ENCODE measurements at places on chromosomes 7 and 10. TPM values are rescaled to one million over a fixed set of nuclear protein-coding genes. Genes with fewer than 3 reads are reported as not detected.

Gene TAS2R41
- total RNA-seq, result not detected

Gene CAV2
- total RNA-seq, result 112 TPM

Gene C10orf67
- total RNA-seq, result 0.09 TPM

Gene PAX4
- not detected for total RNA-seq

Gene ITIH5
- total RNA-seq, result not detected

Gene ABCC2
- total RNA-seq, result 191 TPM

Gene KCND2
- total RNA-seq, result 0.03 TPM

Gene GATA3
- 0.12 TPM for total RNA-seq

Gene MYH16
- not detected for total RNA-seq

Gene C7orf57
- total RNA-seq, result 0.12 TPM

Gene CTTNBP2
- 0.94 TPM for total RNA-seq

Gene LLCFC1
- total RNA-seq, result not detected

Gene EPO
- not detected for total RNA-seq

Gene CNPY1
- not detected for total RNA-seq

Gene ABCA13
- not detected for total RNA-seq

Gene TAS2R60
- not detected for total RNA-seq

Gene DRGX
- total RNA-seq, result not detected

Gene RBAK
- 11.3 TPM for total RNA-seq

Gene CRHR2
- total RNA-seq, result not detected

Gene AOAH
- 0.10 TPM for total RNA-seq

Gene CALCR
- total RNA-seq, result 0.17 TPM

Gene FAM25G
- total RNA-seq, result not detected

Gene ODAD2
- 0.82 TPM for total RNA-seq

Gene MAGI2
- total RNA-seq, result 1.7 TPM

All from NCI-H460 (cell line).